MCF 10A (cell line): ENCODE measurements at places on chromosomes 3 and 15. TPM values are rescaled to one million over a fixed set of nuclear protein-coding genes. Genes with fewer than 3 reads are reported as not detected.

COL6A5 gene
- total RNA-seq: not detected in 2 replicates

GRCh38 chr15:61681676-61682075, 378.6 kb downstream of the VPS13C start:
- DNase-seq: no peak

GRCh38 chr3:185361920-185362319, 1.0 kb upstream of the MAP3K13 start:
- no peak for DNase-seq

COL8A1 gene
- 29.1 and 112 TPM in 2 replicates for total RNA-seq

GRCh38 chr3:42498034-42498433, 4.4 kb upstream of the VIPR1 start:
- no peak for DNase-seq

DNA sequence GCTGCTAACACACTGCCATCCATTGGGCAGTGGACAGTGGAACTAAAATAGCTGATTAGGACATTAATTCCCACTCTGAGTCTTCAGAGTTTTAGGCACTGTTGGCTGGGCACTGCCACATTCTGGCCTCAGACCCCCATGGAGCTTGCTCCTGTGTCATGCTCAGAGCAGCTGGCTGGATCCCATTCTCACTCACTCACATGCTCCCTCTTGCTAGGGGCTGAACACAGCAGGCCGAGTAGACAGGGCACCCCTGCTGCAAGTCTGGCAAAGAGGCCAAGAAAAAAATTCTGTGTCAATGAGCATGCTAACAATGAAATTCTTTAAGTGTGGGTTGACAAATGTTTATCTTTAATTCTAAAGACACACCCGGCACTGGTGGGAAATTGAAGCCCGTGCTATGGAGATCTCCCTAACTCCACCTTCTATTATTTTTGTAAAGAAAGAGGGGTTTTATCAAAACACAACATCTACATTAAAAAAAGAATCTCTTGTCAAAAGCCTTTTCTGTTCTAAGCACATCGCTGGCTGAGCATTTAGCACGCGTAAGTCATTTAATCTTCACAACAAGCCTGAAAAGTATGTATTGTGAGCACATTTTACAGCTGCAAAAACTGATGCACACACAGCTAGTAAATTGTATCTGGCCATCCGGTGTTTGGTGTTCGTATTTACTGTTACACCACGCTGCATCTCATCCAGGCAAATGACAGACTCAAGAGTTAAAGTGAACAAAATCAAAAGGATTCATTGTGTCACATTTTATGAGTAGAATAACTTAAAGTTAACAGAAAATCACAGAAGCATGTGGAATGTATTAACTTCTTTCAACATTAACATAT, 362.1 kb downstream of the PLOD2 start:
- no peak for DNase-seq

RGMA gene
- 0.37 and 0.51 TPM in 2 replicates for total RNA-seq

- DNase-seq: no peak
These were observed 29.9 kb downstream of the SLC41A3 start for GRCh38 chr3:126053949-126054569.

DNA sequence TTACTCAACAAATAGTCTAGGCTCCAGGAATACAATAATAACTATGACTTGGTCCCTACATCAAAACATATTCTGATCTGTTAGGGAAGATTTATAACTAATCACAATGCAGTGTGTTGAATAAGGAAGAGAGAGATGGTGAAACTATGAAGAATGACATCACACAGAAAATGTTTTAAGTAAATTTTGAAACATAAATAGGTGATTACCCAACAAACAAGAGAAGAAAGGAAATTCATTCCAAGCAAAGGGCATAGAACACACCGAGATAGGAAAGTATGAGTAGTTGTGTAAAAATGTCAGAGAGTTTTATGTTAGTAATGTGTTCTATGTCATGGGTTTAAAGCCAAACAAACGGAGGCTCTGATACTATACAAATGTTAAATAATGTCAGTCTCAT, 13.4 kb downstream of the SEC62 start:
- peak; percentile 44 for DNase-seq
